CD4-positive, alpha-beta T cell (primary cell): ENCODE measurements at places on chromosomes 16 and 17. TPM values are rescaled to one million over a fixed set of nuclear protein-coding genes. Genes with fewer than 3 reads are reported as not detected.

- H3K4me3 ChIP-seq, result no peak overlapping the region
- H3K36me3 ChIP-seq, result no peaks in the 10 kb centered on the region
- no peak for DNase-seq
- H3K27ac ChIP-seq, result peak overlapping the region; percentile 70
Measured at GRCh38 chr16:88792078-88792550, 7.1 kb upstream of the PIEZO1 start.

SDR42E2 gene
- total RNA-seq, result 1.3 TPM

- H3K27me3 ChIP-seq, result no peaks in the 10 kb centered on the region
- H3K4me3 ChIP-seq, result no peak overlapping the region
- DNase-seq, result no peak
- peaks cover 4% of the 10 kb centered on the region for H3K36me3 ChIP-seq
- no peaks in the 10 kb centered on the region for H3K4me1 ChIP-seq
- no peak overlapping the region for H3K27ac ChIP-seq
Measured at GRCh38 chr16:12735805-12736204, 67.9 kb downstream of the CPPED1 start.

- H3K27me3 ChIP-seq, result no peaks in the 10 kb centered on the region
- no peak overlapping the region for H3K27ac ChIP-seq
- H3K36me3 ChIP-seq, result no peaks in the 10 kb centered on the region
- H3K4me1 ChIP-seq, result no peaks in the 10 kb centered on the region
- no peak overlapping the region for H3K4me3 ChIP-seq
Measured at GRCh38 chr17:32741381-32741780, 135.5 kb downstream of the MYO1D start.

PERCC1 gene
- not detected for total RNA-seq

KRTAP4-3 gene
- total RNA-seq, result not detected

DNA sequence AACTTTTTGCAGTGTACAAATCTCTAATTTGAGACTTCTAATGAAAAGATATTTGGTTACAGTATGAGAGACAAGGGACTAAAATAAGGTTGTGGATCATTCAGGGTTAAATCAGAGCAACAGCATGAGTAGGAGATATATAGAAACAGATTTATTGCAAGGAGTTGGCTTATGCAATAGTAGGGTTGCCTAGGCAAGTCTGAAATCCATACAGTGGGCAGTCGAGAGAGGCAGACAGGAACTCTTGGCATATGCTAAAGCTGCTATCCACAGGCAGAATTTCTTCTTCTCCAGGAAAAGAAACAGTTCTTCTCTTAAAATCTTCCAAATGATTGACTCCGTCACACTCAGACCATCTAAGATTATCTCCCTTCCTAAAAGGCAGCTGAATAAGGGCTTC, 500.8 kb downstream of the MAF start:
- no peaks in the 10 kb centered on the region for H3K4me1 ChIP-seq
- no peak for DNase-seq
- H3K27ac ChIP-seq, result no peak overlapping the region
- H3K27me3 ChIP-seq, result no peaks in the 10 kb centered on the region
- H3K36me3 ChIP-seq, result no peaks in the 10 kb centered on the region

GRCh38 chr17:81429821-81430551, 34.7 kb downstream of the BAHCC1 start:
- peaks cover 42% of the 10 kb centered on the region for H3K4me1 ChIP-seq
- H3K36me3 ChIP-seq, result no peaks in the 10 kb centered on the region
- DNase-seq, result no peak
- peaks cover 59% of the 10 kb centered on the region for H3K27me3 ChIP-seq
- no peak overlapping the region for H3K4me3 ChIP-seq
- H3K27ac ChIP-seq, result no peak overlapping the region

GRCh38 chr17:43952351-43952723, 1.4 kb downstream of the PYY start:
- peaks cover 46% of the 10 kb centered on the region for H3K27me3 ChIP-seq
- H3K4me3 ChIP-seq, result no peak overlapping the region
- H3K36me3 ChIP-seq, result no peaks in the 10 kb centered on the region
- H3K4me1 ChIP-seq, result peaks cover 11% of the 10 kb centered on the region

KLHL10 gene
- not detected for total RNA-seq

FTO gene
- total RNA-seq, result 37.9 TPM

GRCh38 chr16:76976756-76977155, 214.2 kb upstream of the MON1B start:
- H3K36me3 ChIP-seq, result no peaks in the 10 kb centered on the region
- no peaks in the 10 kb centered on the region for H3K27me3 ChIP-seq

TRPV3 gene
- total RNA-seq, result 0.56 TPM

PPP1R27 gene
- total RNA-seq, result not detected

DNA sequence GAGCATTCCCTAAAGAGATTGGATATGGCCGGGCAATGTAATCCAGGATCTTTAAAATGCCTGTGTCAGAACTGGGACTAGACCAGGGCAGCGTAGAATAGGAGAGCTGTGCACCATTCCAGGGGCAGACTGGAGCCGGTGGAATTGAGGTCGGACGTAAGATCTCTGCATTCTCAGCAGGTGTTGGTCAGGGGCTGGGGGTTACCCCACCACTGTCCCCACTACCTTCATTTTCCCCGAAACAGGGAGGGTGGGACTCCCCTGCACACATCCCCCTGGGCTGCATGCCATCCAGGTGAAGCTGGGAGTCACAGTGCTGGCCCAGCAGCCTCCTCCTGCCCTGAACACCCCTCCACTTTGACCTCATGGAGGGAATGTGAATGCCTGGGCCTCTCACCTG, 17.8 kb downstream of the OSBPL7 start:
- no peak overlapping the region for H3K4me3 ChIP-seq
- no peaks in the 10 kb centered on the region for H3K27me3 ChIP-seq
- H3K36me3 ChIP-seq, result peaks cover 19% of the 10 kb centered on the region
- H3K4me1 ChIP-seq, result peaks cover 5% of the 10 kb centered on the region

DNA sequence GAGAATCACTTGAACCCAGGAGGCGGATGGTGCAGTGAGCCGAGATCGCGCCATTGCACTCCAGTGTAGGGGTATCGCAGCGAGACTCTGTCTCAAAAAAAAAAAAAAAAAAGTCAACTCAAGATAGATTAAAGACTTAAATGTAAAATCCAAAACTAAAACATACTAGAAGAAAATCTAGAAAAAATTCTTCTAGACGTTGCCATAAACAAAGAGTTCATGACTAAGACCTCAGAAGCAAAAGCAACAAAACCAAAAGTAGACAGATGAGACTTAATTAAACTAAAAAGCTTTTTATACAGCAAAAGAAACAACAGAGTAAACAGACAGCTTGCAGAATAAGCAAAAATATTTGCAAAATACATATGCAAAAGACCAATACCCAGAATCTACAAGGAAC, 61.2 kb upstream of the ABCC11 start:
- H3K4me3 ChIP-seq, result no peak overlapping the region
- H3K27ac ChIP-seq, result no peak overlapping the region

XYLT1 gene
- total RNA-seq, result 27.1 TPM

CES4A gene
- total RNA-seq, result 16.0 TPM

GRCh38 chr16:19582050-19582831, 26.7 kb downstream of the VPS35L start:
- peaks cover 49% of the 10 kb centered on the region for H3K36me3 ChIP-seq
- no peaks in the 10 kb centered on the region for H3K27me3 ChIP-seq
- H3K27ac ChIP-seq, result no peak overlapping the region
- DNase-seq, result no peak

MIEN1 gene
- 31.5 TPM for total RNA-seq

KRT24 gene
- total RNA-seq, result not detected

DNA sequence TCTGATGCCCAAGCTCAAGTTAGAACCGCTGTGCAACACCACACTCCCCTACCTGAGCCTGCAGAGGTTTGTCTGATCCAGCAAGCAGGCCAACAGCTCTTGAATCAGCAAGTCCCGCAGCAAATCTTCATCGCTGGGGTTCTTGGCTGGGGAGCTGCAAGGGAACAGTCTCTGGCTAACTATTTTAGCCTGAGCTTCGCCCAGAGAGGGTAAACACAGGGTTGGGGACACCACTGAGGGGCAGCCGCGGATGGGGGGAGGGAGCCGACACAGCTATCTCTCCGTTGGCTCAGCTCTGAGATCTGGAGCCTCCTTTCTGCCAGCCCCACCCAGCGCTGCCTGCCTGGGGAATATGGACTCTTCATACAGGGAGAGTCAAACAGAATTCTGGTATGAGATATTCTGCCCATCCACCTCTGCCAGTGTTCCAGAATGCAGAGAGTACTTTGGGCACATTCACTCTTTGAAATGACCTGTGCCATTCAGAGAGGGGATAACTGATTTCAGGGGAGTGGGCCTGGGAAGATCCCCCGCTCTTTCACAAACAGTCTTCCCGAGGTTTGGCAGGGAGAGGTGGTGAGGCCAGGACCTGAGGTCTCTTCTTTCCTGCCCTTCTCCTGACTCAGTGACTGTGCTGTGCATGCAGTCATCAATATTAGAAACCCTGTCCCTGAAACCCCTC, 7.4 kb downstream of the GIP start:
- peaks cover 30% of the 10 kb centered on the region for H3K27me3 ChIP-seq
- no peak overlapping the region for H3K27ac ChIP-seq
- H3K4me3 ChIP-seq, result no peak overlapping the region
- no peaks in the 10 kb centered on the region for H3K36me3 ChIP-seq
- no peak for DNase-seq
- no peaks in the 10 kb centered on the region for H3K4me1 ChIP-seq

IRF8 gene
- total RNA-seq, result 13.2 TPM

FBXW10 gene
- not detected for total RNA-seq

GRCh38 chr17:48596000-48596734, 2.6 kb upstream of the HOXB5 start:
- H3K4me3 ChIP-seq, result peak overlapping the region; percentile 29
- H3K27me3 ChIP-seq, result peaks cover 86% of the 10 kb centered on the region
- peaks cover 53% of the 10 kb centered on the region for H3K4me1 ChIP-seq
- no peak for DNase-seq
- H3K36me3 ChIP-seq, result no peaks in the 10 kb centered on the region
- H3K27ac ChIP-seq, result no peak overlapping the region

TBC1D3H gene
- not detected for total RNA-seq

EFNB3 gene
- total RNA-seq, result not detected

DNA sequence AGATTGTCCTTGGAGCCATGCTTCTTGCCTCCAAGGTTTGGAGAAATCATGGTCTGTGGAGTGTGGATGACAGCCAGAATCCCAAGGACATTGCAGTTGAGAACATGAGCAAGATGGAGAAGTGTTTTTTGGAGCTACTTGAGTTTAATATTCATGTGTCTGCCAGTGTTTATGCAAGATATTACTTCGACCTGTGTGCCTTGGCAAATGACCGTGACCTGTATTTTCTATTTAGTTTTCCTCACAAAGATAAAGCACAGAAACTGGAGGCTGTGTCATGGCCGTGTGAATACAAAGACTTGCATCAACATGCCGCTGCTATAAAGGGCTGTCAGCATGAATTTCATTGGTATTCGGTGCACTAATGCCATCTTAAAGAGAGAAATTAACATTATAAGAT, 9.0 kb downstream of the GGA2 start:
- H3K36me3 ChIP-seq, result peaks cover 15% of the 10 kb centered on the region
- peaks cover 50% of the 10 kb centered on the region for H3K4me1 ChIP-seq
- H3K27ac ChIP-seq, result no peak overlapping the region
- H3K4me3 ChIP-seq, result no peak overlapping the region
- H3K27me3 ChIP-seq, result no peaks in the 10 kb centered on the region

HID1 gene
- total RNA-seq, result 31.9 TPM

- no peak for DNase-seq
- H3K36me3 ChIP-seq, result no peaks in the 10 kb centered on the region
- H3K27ac ChIP-seq, result no peak overlapping the region
Measured at GRCh38 chr16:81848306-81848853, 69.3 kb downstream of the PLCG2 start.

DNA sequence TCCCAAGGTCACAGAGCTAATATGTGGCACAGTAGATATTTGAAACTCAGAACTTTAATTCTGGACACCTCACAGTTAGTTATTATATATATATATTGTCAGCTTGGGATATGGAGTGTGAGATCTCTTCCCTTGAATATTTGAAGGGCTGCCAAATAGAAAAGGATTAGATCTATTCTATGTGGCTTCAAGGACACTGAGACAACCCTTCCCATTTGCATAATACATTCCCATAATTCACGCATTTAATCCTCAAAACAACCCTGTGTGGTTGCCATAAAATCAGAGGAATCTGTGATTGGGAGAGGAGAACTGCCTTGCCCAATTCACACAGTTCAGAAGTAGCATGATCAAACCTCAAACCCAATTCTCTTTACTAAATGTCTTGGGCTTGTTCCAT, 365.8 kb upstream of the DYNLRB2 start:
- H3K4me3 ChIP-seq, result no peak overlapping the region
- peaks cover 7% of the 10 kb centered on the region for H3K27me3 ChIP-seq
- no peaks in the 10 kb centered on the region for H3K36me3 ChIP-seq
- no peak for DNase-seq
- no peak overlapping the region for H3K27ac ChIP-seq

- peak overlapping the region; percentile 66 for H3K27ac ChIP-seq
- H3K36me3 ChIP-seq, result no peaks in the 10 kb centered on the region
- DNase-seq, result peak; percentile 43
- peaks cover 60% of the 10 kb centered on the region for H3K4me1 ChIP-seq
- H3K27me3 ChIP-seq, result no peaks in the 10 kb centered on the region
Measured at GRCh38 chr17:17749921-17750320, 68.7 kb downstream of the RAI1 start.

NOS2 gene
- 0.08 TPM for total RNA-seq

GFOD2 gene
- total RNA-seq, result 3.7 TPM

DNA sequence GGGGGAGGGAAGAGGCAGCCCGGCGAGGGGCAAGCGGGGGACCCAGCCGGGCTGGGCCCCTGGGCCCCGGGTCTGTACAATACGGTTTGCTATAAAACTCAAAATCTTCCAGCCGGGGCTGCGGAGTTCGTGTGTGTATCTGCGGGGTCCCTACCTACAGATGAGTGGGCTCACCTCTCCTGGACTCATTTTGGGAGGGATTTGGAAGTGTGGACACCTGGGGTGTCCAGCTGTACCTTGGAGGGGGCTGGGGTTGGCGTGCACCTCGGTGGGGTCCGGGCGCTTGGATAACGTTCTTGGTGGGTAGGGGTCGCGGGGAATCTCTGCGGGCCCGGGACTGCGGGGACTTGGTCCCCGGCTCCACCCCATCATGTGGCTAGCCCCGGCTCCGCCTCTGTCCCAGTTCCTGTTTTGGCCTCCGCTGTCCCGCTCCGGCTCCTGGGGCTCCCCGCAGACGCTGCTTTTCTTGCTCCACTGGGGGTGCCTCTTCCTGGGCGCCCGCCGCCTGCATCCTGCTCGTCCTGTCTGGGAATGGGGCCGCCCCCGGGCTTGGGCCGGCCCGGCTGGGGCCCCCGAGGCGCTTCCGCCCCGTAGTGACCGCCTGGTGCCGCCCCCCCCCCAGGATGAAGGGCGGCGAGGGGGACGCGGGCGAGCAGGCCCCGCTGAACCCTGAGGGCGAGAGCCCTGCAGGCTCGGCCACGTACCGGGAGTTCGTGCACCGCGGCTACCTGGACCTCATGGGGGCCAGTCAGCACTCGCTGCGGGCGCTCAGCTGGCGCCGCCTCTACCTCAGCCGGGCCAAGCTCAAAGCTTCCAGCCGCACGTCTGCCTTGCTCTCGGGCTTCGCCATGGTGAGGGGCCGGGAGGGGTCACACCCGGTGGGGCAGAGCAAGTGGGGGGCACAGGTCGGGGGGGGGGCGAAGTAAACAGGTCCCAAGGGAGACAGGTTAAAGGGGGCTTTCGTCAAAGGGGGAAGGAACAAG, at the start of gene ORAI3:
Gene ORAI3 (plus strand): TSS at position 402 of the 983 bp plus-strand sequence. CDS start 222 bp downstream, at position 624.
- H3K36me3 ChIP-seq, result peaks cover 4% of the 10 kb centered on the region
- peak; percentile 29 for DNase-seq
- no peaks in the 10 kb centered on the region for H3K27me3 ChIP-seq
- peak within 1 kb of the TSS; percentile 70 for H3K4me3 ChIP-seq
- H3K4me1 ChIP-seq, result peaks cover 31% of the 10 kb centered on the region

- peaks cover 14% of the 10 kb centered on the region for H3K36me3 ChIP-seq
- no peak overlapping the region for H3K4me3 ChIP-seq
- peaks cover 41% of the 10 kb centered on the region for H3K4me1 ChIP-seq
- H3K27me3 ChIP-seq, result no peaks in the 10 kb centered on the region
- H3K27ac ChIP-seq, result no peak overlapping the region
- DNase-seq, result no peak
Measured at GRCh38 chr16:27245276-27246172, 23.0 kb downstream of the NSMCE1 start.

WNT9B gene
- not detected for total RNA-seq

COQ9 gene
- 7.0 TPM for total RNA-seq
